ENCODE measurements at places on chromosomes 7 and 10. TPM values are rescaled to one million over a fixed set of nuclear protein-coding genes. Genes with fewer than 3 reads are reported as not detected.

ZDHHC4 gene
- total RNA-seq: 75.9 TPM

WNT16 gene
- not detected for total RNA-seq

NKX1-2 gene
- not detected for total RNA-seq

LRRTM3 gene
- 0.03 TPM for total RNA-seq

XRCC2 gene
- 30.0 TPM for total RNA-seq

ZNF394 gene
- total RNA-seq: 22.4 TPM

PTF1A gene
- not detected for total RNA-seq

SAP25 gene
- total RNA-seq: 1.5 TPM

POU6F2 gene
- 4.0 TPM for total RNA-seq

GRCh38 chr7:22572937-22573336, 72.9 kb upstream of the STEAP1B start:
- H3K4me3 ChIP-seq: no peak overlapping the region
- no peaks in the 10 kb centered on the region for H3K4me1 ChIP-seq
- H3K27ac ChIP-seq: no peak overlapping the region
- no peaks in the 10 kb centered on the region for H3K36me3 ChIP-seq
- H3K27me3 ChIP-seq: no peaks in the 10 kb centered on the region

- DNase-seq: peak; percentile 67
- H3K27me3 ChIP-seq: no peaks in the 10 kb centered on the region
- no peak overlapping the region for H3K27ac ChIP-seq
- H3K4me3 ChIP-seq: no peak overlapping the region
- no peaks in the 10 kb centered on the region for H3K4me1 ChIP-seq
Observed at GRCh38 chr7:37732253-37732652, 48.7 kb downstream of the GPR141 start.

DNA sequence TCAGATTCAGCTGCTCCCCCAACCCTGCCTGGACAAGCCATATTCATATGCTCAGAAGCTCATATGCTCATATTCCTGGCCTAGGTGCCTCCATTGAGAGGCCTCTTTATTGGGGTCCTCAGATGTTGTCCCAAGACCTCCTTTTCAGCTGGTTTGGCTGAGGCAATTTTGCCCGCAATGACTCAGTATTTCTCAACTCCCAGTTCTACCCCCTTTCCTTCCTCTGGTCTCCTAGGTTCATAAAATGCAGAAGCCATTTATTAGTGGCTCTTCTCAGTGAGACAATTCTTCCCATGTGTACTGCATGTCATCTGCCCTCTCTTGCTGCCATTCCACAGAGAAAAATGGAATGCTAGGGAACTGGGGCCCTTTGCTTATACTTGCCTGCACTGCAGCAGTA, 110.7 kb downstream of the INHBA start:
- no peak overlapping the region for H3K4me3 ChIP-seq
- no peak for DNase-seq
- H3K4me1 ChIP-seq: no peaks in the 10 kb centered on the region
- no peaks in the 10 kb centered on the region for H3K27me3 ChIP-seq
- no peak overlapping the region for H3K27ac ChIP-seq
- no peaks in the 10 kb centered on the region for H3K36me3 ChIP-seq

GRCh38 chr7:39527296-39527695, 38.9 kb upstream of the YAE1 start:
- no peak for DNase-seq
- peaks cover 25% of the 10 kb centered on the region for H3K4me1 ChIP-seq
- no peak overlapping the region for H3K4me3 ChIP-seq
- H3K27ac ChIP-seq: no peak overlapping the region
- no peaks in the 10 kb centered on the region for H3K27me3 ChIP-seq

DNA sequence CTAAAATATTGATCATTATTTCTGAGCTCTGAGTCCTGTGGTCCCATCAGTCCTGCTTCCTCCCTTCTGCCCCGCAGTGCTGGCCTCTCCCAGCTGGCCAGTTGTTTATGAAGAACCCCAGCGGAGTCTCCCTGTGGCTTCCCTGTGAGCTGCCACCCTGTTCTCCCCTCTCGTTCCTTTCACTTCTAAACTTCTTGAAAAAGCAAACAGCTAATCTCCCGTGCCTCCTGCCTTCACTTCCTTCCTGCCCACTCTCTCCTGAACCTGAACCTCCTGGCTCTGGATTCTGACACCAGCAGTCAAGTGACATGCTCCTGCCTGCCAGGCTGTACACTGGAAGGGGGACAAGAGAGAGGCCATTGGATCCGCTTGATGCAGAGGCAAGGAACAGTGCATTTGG, 63.7 kb upstream of the ZPBP start:
- no peak overlapping the region for H3K4me3 ChIP-seq
- DNase-seq: no peak
- H3K27ac ChIP-seq: no peak overlapping the region
- H3K27me3 ChIP-seq: no peaks in the 10 kb centered on the region
- no peaks in the 10 kb centered on the region for H3K4me1 ChIP-seq

- H3K27me3 ChIP-seq: peaks cover 33% of the 10 kb centered on the region
- no peak overlapping the region for H3K4me3 ChIP-seq
- DNase-seq: no peak
- peaks cover 12% of the 10 kb centered on the region for H3K4me1 ChIP-seq
Observed at GRCh38 chr10:111762114-111762513, 421.5 kb downstream of the GPAM start.

GRCh38 chr7:80128918-80129317, 5.7 kb upstream of the GNAI1 start:
- no peak for DNase-seq
- H3K27me3 ChIP-seq: no peaks in the 10 kb centered on the region
- H3K4me1 ChIP-seq: peaks cover 58% of the 10 kb centered on the region
- H3K36me3 ChIP-seq: no peaks in the 10 kb centered on the region
- no peak overlapping the region for H3K27ac ChIP-seq

GRCh38 chr10:11164803-11165590, 147.3 kb downstream of the CELF2 start:
- no peaks in the 10 kb centered on the region for H3K27me3 ChIP-seq
- no peaks in the 10 kb centered on the region for H3K36me3 ChIP-seq
- DNase-seq: peak; percentile 74
- H3K27ac ChIP-seq: peak overlapping the region; percentile 90
- peak overlapping the region; percentile 74 for H3K4me3 ChIP-seq

GRCh38 chr7:2217716-2218443, 14.9 kb downstream of the MAD1L1 start:
- no peaks in the 10 kb centered on the region for H3K36me3 ChIP-seq
- no peak overlapping the region for H3K27ac ChIP-seq
- no peaks in the 10 kb centered on the region for H3K27me3 ChIP-seq
- DNase-seq: no peak

GRCh38 chr7:8251195-8251594, 10.8 kb downstream of the ICA1 start:
- no peak for DNase-seq
- no peaks in the 10 kb centered on the region for H3K27me3 ChIP-seq
- H3K36me3 ChIP-seq: no peaks in the 10 kb centered on the region
- H3K27ac ChIP-seq: no peak overlapping the region
- no peak overlapping the region for H3K4me3 ChIP-seq
- H3K4me1 ChIP-seq: no peaks in the 10 kb centered on the region

- H3K4me3 ChIP-seq: peak within 1 kb of the TSS; percentile 60
- peak; percentile 87 for DNase-seq
- H3K4me1 ChIP-seq: peaks cover 11% of the 10 kb centered on the region
Observed at GRCh38 chr10:100519311-100520051, at the start of gene SEC31B. TSS of gene SEC31B (minus strand) at chr10:100519861. CDS start at chr10:100516952, 2,909 bp downstream.

- H3K27ac ChIP-seq: no peak overlapping the region
- no peak for DNase-seq
- peaks cover 1% of the 10 kb centered on the region for H3K4me1 ChIP-seq
- H3K36me3 ChIP-seq: no peaks in the 10 kb centered on the region
Observed at GRCh38 chr7:50502947-50503346, 52.8 kb upstream of the FIGNL1 start.

- H3K4me3 ChIP-seq: no peak overlapping the region
- H3K4me1 ChIP-seq: peaks cover 8% of the 10 kb centered on the region
- no peaks in the 10 kb centered on the region for H3K27me3 ChIP-seq
- H3K27ac ChIP-seq: no peak overlapping the region
- DNase-seq: peak; percentile 38
Observed at GRCh38 chr10:3873728-3874461, 88.9 kb upstream of the KLF6 start.

DNA sequence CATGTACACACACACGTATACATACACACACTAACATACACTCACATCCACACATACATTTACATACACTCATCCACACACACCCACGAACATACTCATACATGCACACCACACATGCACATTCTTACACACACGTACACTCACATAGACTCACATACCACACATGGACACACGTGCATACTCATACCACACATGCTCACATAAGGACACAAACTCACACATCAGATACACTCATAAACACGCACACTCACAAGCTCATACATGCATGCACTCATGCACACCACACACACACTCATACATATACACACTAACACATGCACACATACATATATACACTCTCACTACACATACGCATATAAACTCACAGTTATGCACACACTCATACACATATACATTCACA, 1.2 kb upstream of the CALN1 start:
- H3K4me1 ChIP-seq: peaks cover 5% of the 10 kb centered on the region
- H3K4me3 ChIP-seq: no peak overlapping the region
- no peaks in the 10 kb centered on the region for H3K36me3 ChIP-seq

DNA sequence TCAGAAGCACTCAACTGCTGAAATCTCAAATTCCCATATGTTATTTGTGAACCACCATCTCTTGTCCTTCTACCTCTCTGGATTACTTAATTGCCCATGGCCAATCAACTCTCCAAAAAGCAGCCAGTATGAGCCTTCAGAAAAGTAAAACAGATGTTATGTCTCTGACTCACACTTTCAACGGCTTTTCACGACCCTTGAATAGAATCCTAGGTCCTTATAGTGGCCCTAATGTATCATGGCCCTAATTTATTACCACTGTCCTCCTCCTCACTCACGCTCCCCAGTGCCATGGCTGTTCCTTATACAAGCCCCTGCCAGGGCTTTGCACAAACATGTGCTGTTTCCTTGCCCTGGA, 20.0 kb downstream of the ZNF438 start:
- no peak overlapping the region for H3K4me3 ChIP-seq
- no peaks in the 10 kb centered on the region for H3K27me3 ChIP-seq
- H3K4me1 ChIP-seq: peaks cover 5% of the 10 kb centered on the region

- peaks cover 21% of the 10 kb centered on the region for H3K4me1 ChIP-seq
- DNase-seq: no peak
- no peaks in the 10 kb centered on the region for H3K36me3 ChIP-seq
- no peak overlapping the region for H3K4me3 ChIP-seq
- no peak overlapping the region for H3K27ac ChIP-seq
Observed at GRCh38 chr10:96440361-96441292, 73.1 kb downstream of the TLL2 start.

- peak; percentile 75 for DNase-seq
- H3K36me3 ChIP-seq: no peaks in the 10 kb centered on the region
- peak overlapping the region; percentile 46 for H3K27ac ChIP-seq
- H3K27me3 ChIP-seq: no peaks in the 10 kb centered on the region
- peaks cover 9% of the 10 kb centered on the region for H3K4me1 ChIP-seq
Observed at GRCh38 chr7:5831196-5831595, 49.4 kb upstream of the OCM start.

DNA sequence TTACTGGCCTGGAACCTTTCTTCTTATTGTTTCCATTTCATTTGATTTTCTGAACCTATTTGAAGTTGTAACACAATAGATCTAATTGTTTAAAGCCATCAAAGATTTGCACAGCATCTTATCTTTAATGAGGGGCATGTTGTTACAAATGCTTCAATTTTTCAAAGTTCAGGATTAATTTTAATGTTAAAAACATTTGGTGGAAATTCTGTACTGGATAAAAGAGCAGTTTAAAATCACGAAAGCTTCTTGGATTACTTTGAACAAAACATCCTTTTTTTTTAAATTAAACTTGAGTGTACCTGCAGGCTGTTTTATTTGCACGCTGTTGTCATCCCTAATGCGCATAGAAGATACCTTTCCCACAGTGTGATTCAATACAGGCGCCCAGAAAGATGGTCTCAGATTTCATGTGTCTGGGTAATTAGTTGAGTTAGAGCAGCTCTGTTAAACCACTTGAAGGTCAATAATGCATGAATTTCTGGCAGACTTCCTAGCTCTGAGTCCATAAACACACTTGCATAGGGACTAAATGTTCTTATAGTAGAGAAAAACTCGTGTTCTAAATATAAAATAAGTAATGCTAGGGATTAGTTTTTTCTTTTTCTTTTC, 29.3 kb upstream of the DDX50 start:
- H3K27ac ChIP-seq: peak overlapping the region; percentile 99
- no peaks in the 10 kb centered on the region for H3K27me3 ChIP-seq
- H3K4me1 ChIP-seq: peaks cover 57% of the 10 kb centered on the region
- no peaks in the 10 kb centered on the region for H3K36me3 ChIP-seq
- peak overlapping the region; percentile 20 for H3K4me3 ChIP-seq
- peak; percentile 57 for DNase-seq

GRCh38 chr7:26178272-26178960, 22.1 kb downstream of the HNRNPA2B1 start:
- no peak for DNase-seq
- H3K27ac ChIP-seq: no peak overlapping the region
- no peaks in the 10 kb centered on the region for H3K27me3 ChIP-seq
- no peaks in the 10 kb centered on the region for H3K4me1 ChIP-seq
- no peak overlapping the region for H3K4me3 ChIP-seq
- H3K36me3 ChIP-seq: no peaks in the 10 kb centered on the region

DNA sequence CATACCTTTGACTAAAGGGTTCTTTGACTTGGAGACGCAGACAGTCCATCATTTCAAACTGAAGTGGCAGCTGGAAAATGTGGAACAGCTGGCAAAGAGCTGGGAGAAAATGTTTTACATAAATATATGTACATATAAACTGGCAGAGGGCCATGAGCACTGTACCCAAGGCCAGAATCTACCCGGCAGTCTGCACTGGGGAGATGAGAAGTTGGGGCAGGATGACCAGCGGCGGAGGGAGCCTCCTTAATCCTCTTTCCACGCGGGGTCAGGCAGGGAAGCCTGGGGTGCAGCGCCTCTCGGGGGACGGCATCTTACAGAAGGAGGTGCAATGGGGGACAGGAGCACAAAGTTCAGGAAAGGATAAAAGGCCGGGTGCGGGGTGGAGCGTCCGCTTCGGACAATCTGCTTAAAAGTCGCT, 1.3 kb downstream of the GLI3 start:
- H3K4me3 ChIP-seq: peak overlapping the region; percentile 99
- peak; percentile 39 for DNase-seq
- peaks cover 64% of the 10 kb centered on the region for H3K4me1 ChIP-seq
- H3K27me3 ChIP-seq: no peaks in the 10 kb centered on the region
- no peaks in the 10 kb centered on the region for H3K36me3 ChIP-seq

DNA sequence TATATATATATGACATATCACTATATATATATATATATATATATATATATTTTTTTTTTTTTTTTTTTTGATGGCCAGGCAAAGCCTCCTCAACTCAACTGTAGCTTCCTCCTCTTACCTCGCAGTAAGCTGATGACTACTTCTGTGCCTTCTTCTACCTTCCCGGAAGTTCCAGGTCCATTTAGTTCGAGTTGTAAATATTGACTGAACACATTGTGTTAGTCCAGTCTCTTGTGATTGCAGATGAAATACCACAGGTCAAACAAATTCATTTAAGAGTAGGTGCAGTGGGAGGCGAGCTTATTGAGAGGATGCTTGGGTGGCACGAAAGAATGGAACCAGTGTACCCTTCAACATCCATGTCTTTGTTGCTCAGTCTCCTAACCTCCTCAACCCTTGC, 144.6 kb downstream of the ST7 start:
- H3K36me3 ChIP-seq: no peaks in the 10 kb centered on the region
- no peak overlapping the region for H3K27ac ChIP-seq
- no peaks in the 10 kb centered on the region for H3K27me3 ChIP-seq
- no peak overlapping the region for H3K4me3 ChIP-seq
- DNase-seq: no peak
- no peaks in the 10 kb centered on the region for H3K4me1 ChIP-seq
